ENCODE measurements at places on chromosomes 16 and 17.

DNA sequence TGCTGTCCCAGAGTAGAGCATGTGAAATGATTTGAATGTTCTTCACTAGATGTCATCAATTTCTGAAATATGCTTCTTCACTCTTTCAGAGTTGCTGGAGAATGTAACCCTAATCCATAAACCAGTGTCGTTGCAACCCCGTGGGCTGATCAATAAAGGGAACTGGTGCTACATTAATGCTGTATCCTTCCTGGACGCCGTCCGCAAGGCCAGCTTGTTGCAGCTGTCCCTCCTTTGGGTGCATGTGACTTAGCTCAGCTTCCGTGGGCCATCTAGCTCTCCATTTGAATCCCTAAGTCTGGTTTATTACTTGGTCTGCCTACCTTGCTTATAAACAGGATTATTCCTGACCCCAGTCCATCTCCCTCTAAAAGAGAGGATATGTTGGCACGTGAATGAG is 58.8 kb downstream of the USP10 start:
- DNase-seq: no peak

DNA sequence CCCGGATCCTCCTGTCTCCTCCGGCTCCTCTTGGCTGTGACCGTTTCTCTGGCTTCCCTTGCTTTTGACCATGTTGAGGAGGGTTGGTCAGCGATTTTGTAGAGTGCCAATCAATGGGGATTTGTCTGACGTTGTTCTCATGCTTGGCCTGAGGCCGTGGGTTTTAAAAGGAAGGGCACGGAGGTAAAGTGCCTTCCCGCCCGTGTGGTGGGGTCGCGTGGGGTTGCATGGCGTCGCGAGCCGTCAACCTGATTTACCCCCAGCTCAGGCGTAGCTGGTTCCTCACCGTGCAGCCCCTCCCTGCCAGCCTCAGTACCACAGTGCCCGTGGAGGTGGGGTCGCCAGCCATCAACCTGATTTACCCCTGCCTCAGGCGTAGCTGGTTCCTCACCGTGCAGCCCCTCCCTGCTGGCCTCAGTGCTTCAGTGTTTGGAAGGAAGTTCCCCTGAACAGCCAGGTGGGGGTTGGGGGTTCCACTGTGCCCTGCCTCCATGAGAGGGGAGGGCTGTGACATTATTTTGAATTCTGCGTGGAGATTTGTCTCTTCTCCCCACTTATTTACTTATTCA is 5.0 kb downstream of the TPSAB1 start:
- no peak for DNase-seq

DNA sequence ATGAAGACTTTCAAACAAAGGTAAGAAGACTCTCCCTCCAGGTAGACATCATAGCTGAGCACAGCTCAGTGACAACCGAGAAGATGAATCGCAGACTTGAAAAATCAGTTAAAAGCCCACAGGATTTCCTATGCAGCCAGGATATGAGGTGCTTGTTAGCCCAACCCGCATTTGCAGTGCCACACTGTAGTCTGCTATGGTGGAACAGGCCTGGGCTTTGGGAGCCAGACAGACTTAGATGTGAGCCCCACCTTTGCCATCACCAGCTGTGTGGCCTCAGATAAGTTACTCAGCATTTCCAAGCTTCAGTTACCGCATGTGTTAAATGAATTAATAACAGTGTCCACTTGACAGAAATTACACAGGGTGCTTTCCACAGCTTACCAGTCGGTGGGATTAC is 204.4 kb upstream of the HS3ST3A1 start:
- no peak for DNase-seq

DNA sequence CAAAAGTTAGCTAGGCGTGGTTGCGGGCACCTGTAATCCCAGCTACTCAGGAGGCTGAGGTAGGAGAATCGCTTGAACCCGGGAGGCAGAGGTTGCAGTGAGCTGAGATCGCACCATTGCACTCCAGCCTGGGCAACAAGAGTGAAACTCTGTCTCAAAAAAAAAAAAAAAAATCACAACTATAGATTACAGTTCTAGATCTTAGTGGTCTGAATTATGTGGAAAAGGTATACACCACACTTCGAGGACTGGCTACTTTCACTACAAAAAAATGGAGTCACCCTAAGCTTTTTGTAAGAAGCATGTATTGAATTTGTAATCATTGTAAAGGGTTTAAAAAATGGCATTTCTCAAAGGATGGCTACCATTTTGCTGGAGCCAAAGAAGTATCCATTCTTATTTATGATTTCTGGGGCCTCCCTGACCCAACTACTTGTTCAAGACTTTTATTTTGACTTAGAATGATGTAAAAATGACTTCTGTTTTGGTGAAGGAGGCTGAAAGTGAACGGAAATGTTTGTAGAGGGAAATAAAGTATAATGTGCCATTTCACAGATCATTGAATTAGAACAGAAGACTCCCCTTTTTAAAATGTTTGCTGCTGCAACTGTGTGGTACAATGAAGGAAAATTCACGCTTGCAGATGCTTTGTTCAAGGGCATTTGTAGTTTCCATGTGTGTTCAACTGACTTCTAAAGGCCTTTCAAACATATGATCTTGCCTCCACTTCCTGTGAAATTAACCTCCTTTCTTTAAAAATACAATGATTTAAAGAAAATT is 37.1 kb upstream of the NOL11 start:
- no peak for DNase-seq

- DNase-seq: no peak
These were observed at the start of gene KRTAP29-1 for GRCh38 chr17:41301916-41302901. Gene KRTAP29-1 (minus strand): TSS chr17:41302851. CDS start chr17:41302851, 0 bp downstream.

DNA sequence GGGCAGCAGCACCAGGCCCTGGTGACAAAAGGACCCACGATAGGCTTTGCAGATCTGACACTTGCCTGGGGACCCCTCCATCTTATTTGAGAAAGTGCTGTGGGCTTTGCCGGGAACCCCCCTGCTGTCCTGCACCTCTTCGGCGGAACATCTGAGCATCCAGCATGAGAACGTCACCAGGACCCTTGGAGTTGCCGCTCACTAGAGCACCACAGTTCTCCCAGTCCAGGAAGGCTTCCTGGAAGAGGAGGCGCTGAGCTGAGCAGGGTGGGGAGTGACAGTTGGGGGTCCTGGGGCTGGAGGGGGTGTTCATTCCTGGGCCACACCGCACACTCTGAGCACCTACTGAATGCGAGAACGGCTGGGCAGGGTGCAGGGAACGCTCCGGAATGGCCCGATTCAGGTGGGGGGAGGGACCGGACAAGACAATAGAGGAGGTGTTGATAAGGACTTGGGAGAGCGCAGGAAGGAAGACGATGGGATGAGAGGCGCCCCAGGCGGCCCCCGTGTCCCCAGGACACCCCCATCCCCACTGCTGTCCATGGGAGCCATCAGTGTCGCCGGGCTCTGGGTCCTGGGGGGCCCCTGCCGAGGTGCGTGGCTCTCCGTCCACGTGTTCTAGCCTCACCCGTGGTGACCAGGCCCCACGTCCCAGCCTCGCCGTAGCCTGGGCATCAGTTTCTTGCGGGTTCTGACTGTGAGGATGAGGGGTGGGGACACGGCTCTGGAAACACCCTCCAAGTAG is 24.8 kb upstream of the CACNA1H start:
- DNase-seq: no peak

DNA sequence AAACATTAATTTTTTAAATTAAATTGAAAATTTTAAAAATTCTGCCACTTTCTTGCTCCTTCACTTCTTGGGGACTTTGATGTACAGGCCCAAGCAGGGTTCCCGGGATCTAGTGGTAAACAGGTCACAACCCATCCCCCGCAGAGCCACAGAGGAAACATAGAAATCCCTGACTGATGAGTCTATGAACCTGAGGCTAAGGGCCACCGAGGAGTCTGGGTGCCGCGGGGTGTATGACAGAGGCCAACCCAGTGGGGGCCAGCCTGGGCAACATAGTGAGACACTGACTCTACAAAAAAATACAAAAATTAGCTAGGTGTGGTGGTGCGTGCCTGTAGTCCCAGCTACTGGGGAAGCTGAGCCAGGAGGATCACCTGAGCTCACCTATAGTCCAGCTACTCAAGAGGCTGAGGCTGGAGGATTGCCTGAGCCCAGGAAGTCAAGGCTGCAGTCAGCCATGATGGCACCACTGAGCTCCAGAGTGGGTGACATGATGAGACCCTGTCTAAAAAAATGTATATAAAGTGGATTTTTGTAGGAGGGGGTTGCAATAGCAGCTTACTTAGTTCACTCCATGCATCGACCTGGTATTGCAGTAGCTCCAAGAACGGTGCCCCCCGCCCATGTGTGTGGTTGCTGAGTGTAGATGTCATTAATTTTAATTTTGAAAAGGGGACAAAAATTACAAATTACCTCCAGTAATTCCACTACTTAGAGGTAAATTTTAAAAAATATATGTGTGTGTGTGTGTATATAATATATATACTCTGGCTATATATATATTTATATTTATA is 9.2 kb upstream of the FLYWCH1 start:
- no peak for DNase-seq

DNA sequence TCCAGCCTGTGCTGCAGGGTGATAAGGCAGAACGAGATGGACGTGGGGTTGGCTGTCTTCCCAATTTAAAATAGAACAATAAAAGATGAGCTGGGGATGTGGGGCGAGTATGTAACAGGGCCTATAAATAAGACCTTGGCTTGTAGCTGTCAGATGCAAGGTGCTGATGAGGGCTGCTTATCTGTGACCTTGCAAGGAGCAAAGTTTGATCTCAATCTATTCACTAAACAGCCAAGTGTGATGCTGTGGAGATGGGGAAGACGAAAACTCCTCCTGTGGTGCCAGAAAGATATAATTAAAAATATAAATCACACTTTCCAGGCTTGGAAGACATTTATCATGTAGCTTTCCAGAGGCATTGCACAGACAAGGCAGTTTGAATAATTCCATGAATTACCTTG is 26.7 kb upstream of the TEX2 start:
- no peak for DNase-seq

DNA sequence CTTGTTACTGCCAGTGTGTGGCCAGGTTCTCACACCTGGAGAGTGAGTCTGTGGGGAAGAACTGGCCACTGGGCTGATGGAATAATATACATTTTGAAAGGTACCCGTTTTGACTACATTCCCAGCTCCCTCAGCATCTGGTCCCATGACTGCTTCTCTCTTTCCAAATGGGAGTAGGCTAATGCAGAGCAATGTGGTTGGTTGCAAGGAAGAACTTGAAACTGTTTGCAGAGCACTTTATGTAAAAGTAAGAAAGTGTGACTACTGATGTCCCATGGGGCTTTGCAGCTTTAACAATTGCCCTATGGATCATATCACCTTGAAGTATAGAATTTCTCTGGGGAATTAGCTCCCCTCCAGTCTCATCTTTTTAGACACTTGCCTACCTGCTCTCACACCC is 9.0 kb downstream of the KATNIP start:
- DNase-seq: no peak

- no peak for DNase-seq
These were observed 54.7 kb downstream of the USP22 start for GRCh38 chr17:20988001-20988636.

DNA sequence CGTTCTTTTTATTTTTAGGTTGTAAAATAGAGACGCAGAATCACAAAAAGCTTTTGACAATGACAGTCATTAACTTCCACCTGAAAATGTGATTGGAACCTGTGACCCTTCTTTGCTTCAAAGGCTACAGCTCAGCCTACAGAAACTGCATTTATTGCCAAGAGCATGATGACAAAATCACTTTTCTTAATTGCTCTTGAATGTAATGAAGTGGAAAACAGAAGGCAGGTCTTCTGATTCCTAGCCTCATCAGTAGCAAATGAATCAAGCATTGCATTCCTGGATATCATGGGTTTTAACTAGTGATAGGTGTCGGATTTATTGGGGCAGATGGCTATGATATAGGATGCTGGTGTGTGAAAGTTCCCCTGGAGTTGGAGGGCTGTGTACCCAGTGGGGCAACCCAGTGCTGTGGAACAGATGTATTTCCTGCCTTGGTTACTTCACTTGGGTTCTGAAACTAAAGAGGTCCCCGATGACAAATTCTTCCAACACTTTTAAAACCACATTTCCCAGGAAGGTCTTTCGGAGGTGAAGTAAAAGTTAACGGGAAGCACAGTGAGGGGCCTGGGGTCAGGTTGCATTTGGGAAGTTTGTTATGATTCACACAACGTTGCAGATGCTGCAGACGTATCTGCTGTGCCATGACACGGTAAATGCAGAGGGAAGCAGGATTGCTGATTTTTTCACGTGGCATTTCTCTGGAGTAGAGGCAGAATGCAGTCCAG is 127.5 kb downstream of the HS3ST3A1 start:
- DNase-seq: no peak

GRCh38 chr17:2982854-2983253 is 80.6 kb downstream of the OR1D5 start:
- DNase-seq: no peak

DNA sequence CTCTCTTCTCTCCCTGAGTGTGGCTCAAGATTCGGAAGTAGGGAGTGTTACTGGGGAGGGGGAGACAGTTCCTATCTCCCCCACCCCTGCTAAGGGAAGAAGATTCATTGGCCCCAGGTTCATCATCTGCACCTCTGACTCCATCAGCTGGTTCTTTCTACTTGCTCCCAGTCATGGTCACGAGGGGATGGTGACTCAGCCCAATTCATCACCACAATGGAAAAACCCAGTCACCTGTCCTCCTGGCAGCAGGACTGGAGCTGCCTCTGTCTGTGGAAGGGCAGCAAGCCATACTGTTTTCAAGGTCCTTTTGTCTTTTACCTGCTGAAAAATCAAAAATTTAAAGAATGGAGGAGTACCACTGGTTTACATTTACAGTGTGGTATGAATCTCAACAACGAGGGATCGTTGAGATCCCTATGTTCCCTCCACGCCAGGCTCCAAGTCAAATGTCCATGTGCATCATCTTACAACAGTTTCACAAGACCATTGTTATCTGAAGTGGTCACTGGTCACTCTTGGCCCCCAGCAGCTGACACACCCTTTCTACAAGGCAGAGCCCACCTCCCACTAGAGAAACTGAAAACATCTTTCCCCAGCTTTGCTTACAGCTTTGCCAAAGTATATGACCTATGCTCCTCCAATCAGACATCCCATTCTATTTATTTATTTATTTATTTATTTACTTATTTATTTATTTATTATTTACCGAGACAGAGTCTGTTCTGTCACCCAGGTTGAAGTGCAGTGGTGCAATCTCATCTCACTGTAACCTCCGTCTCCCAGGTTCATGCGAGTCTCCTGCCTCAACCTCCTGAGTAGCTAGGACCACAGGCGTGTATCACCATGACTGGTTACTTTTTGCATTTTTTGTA is 40.4 kb upstream of the NDRG4 start:
- DNase-seq: no peak

GRCh38 chr17:75348386-75349012 is 57.0 kb downstream of the GRB2 start:
- DNase-seq: no peak

- DNase-seq: no peak
These were observed 214.7 kb downstream of the RPTOR start for GRCh38 chr17:80759377-80759673.

DNA sequence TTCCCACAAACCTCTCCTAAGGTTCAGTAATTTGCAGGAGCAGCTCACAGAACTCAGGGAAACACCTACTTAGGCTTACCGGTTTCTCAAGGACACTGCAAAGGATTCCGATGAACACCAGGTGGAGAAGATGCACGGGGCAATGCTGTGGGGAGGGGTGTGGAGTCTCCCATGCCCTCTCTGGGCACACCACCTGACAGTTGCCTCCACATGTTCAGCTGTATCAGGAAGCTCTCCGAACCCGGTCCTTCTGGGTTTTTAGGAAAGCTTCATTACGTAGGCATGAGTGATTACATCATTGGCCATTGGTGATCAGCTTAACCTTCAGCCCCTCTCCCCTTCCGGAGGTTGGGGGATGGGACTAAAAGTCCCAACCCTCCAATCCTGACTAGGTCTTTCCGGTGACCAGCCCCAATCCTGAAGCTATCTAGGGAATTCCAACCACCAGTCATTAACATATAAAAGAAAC is 21.6 kb downstream of the C17orf58 start:
- no peak for DNase-seq

- no peak for DNase-seq
These were observed 5.8 kb downstream of the PRSS22 start for GRCh38 chr16:2852003-2852730.

GRCh38 chr16:58317608-58318152 is 22.9 kb upstream of the PRSS54 start:
- no peak for DNase-seq

All from activated CD4-positive, alpha-beta T cell treated with anti-CD3 and anti-CD28 coated beads, Interleukin-2, amount 50 U/mL, for 1 hour (primary cell).